ENCODE measurements at places on chromosomes 2 and 18.

DNA sequence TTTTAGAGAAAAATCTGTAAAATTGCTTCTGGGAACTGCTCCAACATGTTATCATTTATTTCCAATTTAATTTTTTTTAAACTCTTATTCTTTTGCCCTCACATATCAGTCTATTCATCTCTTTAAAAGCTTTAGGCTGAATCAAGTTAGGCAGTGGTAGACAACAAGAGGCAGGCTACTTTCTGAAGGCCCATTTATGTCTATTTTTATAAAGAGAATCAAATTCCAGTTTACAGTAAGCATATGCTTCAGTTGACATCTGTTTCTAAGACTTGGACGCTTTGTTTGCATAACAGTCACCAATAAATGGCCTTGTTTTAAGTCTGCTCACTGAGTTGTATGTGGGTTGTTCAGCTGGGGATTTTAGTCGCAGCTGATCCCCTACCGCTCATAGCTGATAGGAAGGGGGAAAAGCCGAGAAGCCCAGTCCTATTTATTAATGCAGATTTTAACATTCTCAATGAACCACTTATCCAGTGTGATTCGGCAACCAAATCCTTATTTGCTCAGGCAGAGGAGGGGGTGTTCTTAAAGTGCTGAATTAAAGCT lies 260.4 kb upstream of the SIX3 start:
- no peak for DNase-seq

DNA sequence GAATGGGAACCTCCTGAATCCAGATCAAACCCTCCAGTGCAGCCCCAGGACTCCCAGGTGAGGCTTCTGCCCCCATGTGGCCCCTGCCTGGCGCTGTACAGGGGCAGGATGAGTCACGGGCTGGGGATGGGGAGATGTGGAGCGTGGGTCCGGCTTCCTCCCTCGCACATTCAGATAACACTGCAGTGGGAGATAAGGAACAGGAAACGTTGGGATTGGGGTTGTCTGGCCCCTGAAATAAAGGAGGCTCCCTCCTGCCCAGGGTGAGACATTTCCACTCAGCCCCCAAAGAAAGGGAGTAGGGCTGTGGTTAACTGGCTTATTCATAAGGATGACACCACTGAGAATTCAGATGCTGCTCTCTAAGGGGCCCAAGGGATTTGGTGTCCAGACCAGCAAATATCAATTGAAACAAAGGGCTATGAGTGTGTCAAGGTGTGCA lies 30.7 kb downstream of the IGFBP5 start:
- no peak for DNase-seq

- DNase-seq = no peak
These were observed 42.4 kb downstream of the TRIP12 start for GRCh38 chr2:229879191-229879950.

DNA sequence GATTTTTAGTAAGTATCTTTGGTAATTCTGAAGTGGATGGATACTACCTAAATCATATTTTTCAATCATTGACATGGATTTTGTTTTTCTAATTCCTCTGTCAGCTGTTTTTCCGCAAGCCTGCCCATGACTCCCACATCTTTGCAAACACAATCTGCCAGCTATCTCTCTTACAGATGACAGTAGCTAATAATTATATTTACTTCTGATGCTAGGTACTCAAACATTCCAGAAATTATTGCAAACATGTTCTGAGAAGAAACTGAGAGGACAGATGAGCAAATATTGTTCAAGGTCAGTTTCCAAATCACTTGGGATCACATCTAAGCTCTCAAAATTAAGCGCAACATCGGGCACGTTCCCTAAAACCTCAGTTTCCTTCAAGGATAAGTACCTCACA lies 270.0 kb upstream of the CDH19 start:
- DNase-seq = no peak

DNA sequence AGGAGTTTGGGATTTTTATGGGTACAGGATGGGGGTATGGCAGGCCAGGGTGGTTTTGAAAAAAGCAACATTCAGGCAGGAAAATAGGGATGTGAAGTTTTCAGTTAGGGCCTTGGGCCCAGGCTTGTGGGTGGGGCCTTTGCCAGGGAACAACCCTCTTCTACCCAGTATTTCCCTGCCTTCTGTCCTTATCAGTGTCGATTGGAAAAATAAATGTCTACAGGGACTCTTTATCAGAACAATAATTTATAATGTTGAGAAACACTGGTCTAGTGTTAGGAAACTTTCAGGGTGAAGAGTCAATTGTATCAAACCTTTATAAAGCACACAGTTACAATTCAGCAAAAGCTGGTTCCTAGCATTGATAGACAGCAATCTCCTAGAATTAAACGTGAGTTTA lies 214.1 kb upstream of the NABP1 start:
- DNase-seq = no peak

- DNase-seq = no peak
These were observed 951 bp downstream of the EN1 start for GRCh38 chr2:118846442-118846952.

- DNase-seq = no peak
These were observed 336.2 kb downstream of the ZEB2 start for GRCh38 chr2:144183727-144184126.

DNA sequence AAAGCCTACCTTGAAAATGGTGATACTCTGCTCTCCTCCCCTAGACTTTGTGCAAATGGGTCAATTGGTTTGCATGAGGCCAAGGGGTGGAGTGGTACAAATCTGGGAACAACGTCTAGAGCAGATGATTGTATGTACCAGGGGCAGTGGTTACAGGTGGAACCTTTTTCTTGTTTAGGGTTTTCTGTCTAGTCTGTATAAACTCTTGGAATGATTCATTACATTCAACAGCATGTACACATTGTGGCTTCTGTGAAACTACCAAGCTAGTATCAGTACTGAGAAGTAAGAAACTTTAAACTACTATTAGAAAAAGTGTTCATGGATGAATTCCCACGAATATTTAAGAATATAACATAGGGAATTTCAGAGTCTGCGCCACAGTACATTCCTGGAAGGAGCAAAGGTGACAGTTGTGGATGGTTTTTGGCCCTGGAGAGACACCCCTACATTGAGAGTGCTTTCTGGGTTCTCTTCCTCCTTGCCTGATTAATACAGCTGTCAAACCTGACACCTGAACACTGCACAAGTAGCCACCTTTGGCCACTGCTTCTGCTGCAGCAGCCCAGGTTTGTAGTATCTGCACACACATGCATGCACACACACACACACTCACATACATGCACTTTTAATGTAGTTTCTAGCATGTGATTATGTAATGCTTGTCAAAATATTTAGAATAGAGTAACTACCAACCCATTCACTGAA lies 30.0 kb downstream of the CFAP221 start:
- DNase-seq = no peak

DNA sequence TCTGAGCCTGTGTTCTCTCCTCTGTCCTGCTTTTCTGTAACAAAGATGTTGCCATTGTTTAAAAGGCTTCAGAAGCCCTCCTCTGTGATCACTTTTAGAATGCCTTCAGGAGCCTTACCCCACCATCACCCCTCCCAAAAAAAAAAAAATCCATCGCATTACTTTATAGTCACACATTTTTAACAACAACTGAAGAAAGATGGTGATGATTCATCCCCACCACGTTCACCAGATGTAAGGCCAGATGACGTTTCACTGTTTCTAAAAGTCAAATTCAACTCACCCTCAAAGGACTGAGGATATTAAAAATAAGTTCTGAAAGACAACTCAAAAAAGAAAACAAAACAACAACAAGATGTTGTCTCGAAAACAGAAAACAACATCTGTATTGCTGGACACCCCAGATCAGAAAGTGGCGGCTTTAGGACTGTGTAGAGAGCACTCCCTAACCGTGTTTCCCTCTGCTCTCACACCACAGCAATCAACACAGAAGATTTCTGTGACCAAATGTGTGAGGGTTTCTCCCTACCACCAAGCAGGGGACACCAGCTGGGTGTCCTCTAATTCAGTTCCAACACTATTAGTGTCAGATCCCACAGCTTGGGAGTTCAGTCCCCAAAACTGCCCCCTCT lies 61.9 kb upstream of the CREB1 start:
- no peak for DNase-seq

- DNase-seq = no peak
These were observed 13.7 kb downstream of the WNT10A start for GRCh38 chr2:218894151-218894879.

DNA sequence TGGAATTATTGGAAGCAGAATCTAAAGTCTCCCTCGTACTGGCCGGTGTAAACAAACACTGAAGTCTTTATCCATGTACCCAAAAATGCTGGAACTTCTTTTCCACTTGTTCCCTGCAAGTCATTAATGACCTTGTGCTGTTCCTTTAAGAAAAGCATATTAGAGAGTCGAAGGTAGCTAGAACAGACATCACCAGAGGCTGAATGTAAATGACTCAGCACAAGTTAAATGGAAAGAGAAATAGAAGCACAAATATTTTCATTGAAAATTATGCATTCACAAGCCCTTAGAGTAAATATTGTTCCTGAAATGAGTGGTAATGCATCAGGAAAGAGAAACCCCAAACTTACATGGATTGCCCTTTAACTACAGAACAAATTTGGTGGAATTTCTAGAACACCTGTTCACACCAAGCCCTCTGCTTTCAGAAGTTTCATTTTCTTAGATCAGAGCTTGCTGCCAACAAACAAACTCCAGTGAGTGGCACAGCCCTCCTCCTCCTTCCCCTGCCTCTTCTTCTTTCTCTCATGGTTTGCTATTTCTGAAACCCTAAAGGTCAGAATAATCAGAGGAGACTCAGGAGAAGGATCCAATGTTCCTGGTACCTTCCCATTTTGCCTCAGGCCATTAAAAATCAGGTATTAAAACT lies 264.3 kb downstream of the TXNL1 start:
- DNase-seq = no peak

- peak; percentile 88 for DNase-seq
These were observed 8.1 kb downstream of the LBH start for GRCh38 chr2:30239308-30239985.

- no peak for DNase-seq
These were observed 187.1 kb downstream of the NRP2 start for GRCh38 chr2:205869439-205869838.

GRCh38 chr2:117621326-117621725 lies 193.2 kb upstream of the DDX18 start:
- no peak for DNase-seq

DNA sequence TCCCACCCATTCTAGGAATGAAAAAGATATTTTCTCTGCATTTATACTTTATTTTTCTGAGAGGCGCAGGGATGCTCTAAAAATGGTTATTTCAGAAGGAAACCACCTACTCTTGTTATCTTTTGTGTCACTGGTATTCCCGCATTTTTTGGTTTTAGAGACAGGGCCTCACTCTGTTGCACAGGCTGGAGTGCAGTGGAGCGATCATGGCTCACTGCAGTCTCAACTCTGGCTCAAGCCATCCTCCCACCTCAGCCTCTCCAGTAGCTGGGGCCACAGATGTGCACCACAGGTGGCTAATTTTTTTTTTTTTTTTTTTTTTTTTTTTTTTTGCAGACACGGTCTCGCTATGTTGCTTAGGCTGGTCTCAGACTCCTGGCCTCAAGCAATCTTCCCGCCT lies 135.9 kb downstream of the NCK2 start:
- DNase-seq = no peak

GRCh38 chr2:144628566-144628965 lies 108.6 kb upstream of the ZEB2 start:
- DNase-seq = no peak

GRCh38 chr2:144014103-144014502 lies 505.8 kb downstream of the ZEB2 start:
- no peak for DNase-seq

DNA sequence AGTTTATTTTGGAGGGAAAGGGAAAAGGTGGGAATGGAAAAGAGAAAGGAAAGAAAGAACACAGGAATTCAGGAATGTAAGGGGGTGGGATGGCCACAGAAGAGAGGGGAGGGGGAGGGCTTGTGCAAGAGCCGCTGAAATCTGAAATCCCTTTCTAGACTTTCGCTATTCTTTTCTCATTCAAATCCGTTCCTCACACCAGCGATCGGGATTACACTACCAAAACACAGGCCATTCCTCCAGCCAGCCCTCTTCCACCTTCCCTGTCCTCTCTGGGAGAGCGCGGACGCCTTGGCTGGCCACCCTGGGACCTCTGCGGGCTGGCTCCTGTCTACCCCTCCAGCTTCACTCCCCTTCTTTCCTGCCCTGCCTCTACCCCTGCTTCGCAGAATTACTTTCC lies 102.3 kb downstream of the CDCA7 start:
- DNase-seq = no peak

DNA sequence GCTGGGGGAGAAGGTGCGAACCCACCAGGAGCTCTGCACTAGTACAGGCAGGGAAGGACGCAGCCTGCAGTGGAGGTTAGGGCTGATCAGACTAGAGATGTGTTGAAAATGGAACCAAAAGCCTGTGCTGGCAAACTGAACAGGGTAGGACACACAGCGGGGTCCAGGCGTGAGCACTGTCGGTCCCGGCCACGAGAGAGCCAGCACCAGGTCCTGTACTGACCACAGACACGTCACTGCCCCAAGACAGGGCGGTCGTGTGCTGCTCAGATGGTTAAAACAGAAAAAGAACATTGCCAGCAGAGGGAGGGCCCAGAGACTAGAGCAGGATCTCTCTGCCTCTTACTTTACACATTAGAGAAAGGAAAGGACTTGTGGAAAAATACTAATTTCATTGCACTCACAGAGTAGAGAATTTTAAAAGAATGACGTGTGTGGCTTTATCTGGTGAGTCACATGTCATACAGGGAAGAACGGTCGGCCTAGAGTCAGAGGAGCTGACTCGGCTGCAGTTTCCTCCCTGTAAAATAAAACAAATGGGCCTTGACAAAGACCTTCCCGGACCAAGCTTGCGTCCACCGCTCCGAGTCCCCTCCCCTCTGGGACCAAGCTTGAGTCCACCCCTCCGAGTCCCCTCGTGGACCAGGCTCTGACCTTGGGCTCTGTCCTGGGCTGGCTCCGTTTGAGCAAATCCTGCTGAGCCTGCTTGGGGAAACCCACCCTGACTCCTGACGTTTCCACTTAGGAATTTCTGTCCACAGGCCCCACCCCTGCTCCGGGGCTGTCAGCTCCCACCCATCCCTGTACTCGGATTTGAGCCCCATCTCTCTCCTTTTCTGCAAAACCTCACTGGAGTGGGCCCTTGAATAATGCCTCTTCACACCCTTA lies 16.7 kb upstream of the ADI1 start:
- DNase-seq = peak; percentile 76

GRCh38 chr2:206084439-206084869 lies 1.5 kb downstream of the INO80D start:
- DNase-seq = peak; percentile 80

DNA sequence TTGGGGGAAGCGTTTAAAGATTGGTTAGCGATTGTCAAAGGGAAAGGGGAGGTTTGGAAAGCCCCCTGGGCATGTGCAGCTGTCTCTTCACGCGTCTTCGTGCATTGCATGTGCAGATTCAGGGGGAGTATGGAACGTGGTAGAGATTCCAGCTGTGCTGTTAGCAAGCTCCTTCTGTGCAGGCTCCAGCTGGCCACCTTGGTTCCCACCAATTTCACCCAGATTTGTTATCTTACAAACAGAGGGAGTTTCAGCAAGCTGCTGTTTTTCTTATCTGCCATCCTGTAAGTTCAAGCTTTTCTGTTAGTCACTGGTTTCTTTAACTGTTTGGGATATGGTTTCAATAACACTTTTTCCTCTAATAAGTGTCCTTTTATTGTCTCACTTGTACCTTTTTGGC lies 30.4 kb downstream of the FARP2 start:
- DNase-seq = no peak
